ENCODE measurements at places on chromosomes 5 and 9. TPM values are rescaled to one million over a fixed set of nuclear protein-coding genes. Genes with fewer than 3 reads are reported as not detected.

TMEM174 gene
- polyA plus RNA-seq, result not detected

PSD2 gene
- 0.13 TPM for polyA plus RNA-seq

DNA sequence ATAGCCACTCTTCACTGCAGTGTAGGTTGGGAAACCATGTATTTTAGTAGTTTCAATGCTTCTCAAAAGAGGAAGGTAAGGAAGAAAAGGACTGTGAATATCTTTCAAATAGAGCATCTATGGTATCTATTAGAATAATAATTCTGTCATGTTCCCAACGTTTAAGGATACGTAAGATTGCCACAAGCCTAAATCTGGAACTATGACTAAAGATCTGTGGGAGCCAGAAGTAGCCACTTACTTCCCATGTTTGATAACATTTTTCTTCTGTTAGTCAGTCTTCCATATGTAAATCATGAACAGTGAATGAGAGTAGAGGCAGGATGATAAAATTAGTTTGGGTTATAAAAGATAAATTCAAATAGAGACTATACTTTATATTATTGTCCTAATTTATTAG, 16.3 kb upstream of the MROH2B start:
- DNase-seq, result no peak

GRCh38 chr5:145775411-145775810, 59.7 kb downstream of the PRELID2 start:
- DNase-seq, result peak; percentile 8

LCN9 gene
- not detected for polyA plus RNA-seq

AJM1 gene
- polyA plus RNA-seq, result 1.4 TPM

DNA sequence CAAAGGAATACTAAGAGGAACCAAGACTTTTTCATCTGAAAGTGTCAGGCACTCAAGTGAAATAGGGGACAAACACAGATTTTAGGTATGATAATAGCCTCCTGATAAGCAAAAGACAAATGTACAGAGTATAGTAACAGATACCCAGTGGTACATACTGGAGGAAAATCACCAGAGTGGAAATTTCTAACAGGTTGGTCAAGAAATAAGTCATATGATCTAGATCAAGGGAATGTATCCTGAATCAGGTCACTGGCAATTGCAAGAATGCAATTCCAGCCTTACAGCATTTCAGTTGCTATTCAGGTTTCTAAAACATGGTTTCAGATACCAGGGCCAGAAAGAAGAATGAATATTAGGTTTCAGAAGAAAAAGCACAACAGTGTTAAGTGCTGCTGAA, 82.2 kb upstream of the SLCO6A1 start:
- DNase-seq, result no peak

PCDHB10 gene
- polyA plus RNA-seq, result 0.05 TPM

All from HepG2 (cell line).